Kidney glomerular epithelial cell (primary cell): ENCODE measurements at places on chromosomes 5 and 9.

GRCh38 chr9:117242082-117242481, 172.8 kb downstream of the ASTN2 start:
- DNase-seq = no peak

- no peak for DNase-seq
These were observed 336.7 kb downstream of the CCDC171 start for GRCh38 chr9:15889555-15889954.

DNA sequence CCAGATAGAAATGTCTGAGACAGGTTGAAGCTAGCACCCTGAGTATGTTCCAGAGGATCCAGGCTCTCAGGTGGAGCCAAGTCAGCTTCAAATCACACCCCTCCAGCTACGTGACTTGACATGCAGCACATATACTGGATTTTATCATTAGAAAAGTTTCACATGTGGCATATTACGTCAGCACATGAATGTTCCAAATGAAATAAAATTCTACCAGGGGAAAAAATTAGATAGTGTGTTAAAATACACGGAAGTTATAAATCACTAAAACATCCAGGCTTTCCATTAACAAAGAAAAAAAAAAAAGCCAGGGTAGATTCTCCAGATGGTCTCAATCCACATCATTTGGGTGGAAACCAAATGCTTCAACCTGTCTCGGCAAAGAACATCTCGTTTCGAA, 251.6 kb downstream of the MPDZ start:
- no peak for DNase-seq

DNA sequence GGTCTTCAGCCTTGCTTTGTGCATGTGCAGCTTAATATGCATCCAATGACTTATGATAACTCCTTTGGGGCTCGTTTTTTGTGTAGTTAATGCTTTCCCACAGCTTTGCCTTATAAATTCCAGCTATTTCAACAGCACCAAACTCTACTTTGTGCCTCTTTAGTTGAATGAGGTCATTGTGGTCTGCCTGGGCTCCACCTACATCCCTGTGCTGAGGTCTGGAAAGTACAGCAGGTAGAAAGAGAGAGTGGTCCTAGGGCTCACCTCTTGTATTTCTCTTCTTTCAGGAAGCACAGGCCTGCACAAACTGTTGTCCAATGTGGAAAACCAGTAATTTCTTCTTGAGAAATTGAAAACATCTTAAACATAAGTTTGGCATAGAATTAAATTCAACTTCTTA, 167.2 kb downstream of the XRCC4 start:
- DNase-seq = no peak

DNA sequence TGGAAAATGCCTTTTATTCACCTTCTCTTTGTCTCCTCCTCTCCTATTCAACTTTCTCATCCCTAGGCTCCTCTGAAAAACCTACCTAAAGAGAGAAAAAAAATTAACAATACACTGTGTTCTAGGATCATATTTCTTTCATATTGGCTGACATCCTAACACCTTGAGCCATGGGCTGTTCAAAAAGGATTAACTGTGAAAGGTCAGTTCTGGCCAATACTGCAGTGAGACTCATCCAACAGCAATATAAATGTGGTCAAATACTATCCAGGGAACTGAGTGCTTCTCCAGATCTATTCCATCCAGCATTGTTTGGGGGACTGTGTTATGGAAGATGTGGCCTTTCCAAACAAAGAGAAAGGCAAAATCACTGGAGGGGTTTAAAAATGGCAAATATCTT, 131.1 kb upstream of the MOCS2 start:
- no peak for DNase-seq

- peak; percentile 95 for DNase-seq
These were observed 66.8 kb downstream of the LIX1 start for GRCh38 chr5:97075649-97076048.

- DNase-seq = no peak
These were observed 46.6 kb upstream of the SLC12A2 start for GRCh38 chr5:128036950-128037349.
